ENCODE measurements at places on chromosomes 5 and 9.

GRCh38 chr9:99222416-99223270 lies 561 bp downstream of the SEC61B start:
- no peaks in the 10 kb centered on the region for H3K27me3 ChIP-seq
- peaks cover 6% of the 10 kb centered on the region for H3K36me3 ChIP-seq
- H3K4me3 ChIP-seq: peak overlapping the region; percentile 86
- DNase-seq: no peak
- H3K4me1 ChIP-seq: peaks cover 42% of the 10 kb centered on the region
- peak overlapping the region; percentile 89 for H3K27ac ChIP-seq

- H3K27ac ChIP-seq: no peak overlapping the region
- no peak overlapping the region for H3K4me3 ChIP-seq
- no peak for DNase-seq
- peaks cover 61% of the 10 kb centered on the region for H3K36me3 ChIP-seq
- H3K4me1 ChIP-seq: no peaks in the 10 kb centered on the region
- no peaks in the 10 kb centered on the region for H3K27me3 ChIP-seq
Measured at GRCh38 chr9:133763272-133764183, 25.4 kb upstream of the SARDH start.

DNA sequence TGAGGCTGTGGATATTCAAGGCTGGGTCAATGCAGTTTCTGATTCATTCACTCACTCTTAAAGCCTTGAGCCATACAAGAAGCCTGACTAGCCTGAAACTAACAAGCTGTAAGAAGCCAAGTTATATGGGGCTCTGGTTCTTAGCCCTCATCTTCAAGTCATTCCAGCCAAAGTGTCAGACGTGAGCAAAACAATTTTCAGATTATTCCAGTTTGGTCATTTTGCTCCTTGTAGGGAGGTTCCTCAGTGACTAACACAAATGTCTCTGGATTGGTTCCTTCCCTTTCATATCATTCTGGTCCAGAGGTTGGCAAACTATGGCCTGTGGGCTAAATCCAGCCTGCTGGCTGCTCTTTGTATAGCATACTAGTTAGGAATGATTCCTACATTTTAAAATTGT lies 12.5 kb upstream of the SHOC1 start:
- no peaks in the 10 kb centered on the region for H3K36me3 ChIP-seq
- peak overlapping the region; percentile 65 for H3K27ac ChIP-seq
- no peak overlapping the region for H3K4me3 ChIP-seq
- DNase-seq: peak; percentile 33

DNA sequence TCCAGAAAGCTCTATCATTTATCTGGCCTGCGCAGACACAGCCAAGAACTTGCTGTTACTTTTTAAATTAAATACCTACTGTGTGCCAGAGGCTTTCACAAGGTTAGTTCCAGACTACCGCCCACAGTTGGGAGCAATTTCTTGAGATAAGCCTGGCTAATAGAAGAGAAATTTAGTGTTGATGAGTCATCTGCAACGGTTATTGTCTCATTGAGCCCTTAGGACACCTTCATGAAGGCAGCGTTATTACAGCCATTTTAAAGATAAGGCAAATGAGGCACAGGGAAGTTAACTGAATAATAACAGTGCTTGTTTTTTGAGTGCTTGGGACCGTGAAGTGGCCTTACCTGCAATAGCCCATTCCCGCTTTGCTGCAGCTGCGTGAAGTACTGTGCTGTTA lies 292.9 kb upstream of the MSX2 start:
- H3K4me3 ChIP-seq: no peak overlapping the region
- H3K27ac ChIP-seq: no peak overlapping the region
- no peaks in the 10 kb centered on the region for H3K36me3 ChIP-seq
- H3K27me3 ChIP-seq: no peaks in the 10 kb centered on the region

- H3K27ac ChIP-seq: peak overlapping the region; percentile 94
- H3K4me3 ChIP-seq: peak overlapping the region; percentile 79
- H3K4me1 ChIP-seq: peaks cover 42% of the 10 kb centered on the region
- no peak for DNase-seq
Measured at GRCh38 chr9:128371630-128372117, 500 bp downstream of the URM1 start.

DNA sequence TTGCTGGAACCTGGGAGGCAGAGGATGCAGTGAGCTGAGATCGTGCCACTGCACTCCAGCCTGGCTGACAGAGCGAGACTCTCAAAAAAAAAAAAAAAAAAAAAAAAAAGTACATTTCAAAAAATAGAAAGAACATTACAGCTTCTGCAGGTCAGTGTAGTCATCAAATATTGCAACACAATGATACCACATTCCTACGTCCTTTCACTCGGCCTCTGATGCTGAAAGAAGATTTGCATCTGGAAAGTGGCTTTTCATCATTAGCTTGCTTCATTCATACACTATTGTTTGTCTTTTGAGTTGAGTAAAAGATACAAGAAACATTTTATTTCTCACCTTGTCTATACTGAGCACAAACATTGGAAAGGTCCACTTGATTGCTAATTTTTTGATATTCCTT lies 59.6 kb upstream of the CPLANE1 start:
- no peaks in the 10 kb centered on the region for H3K4me1 ChIP-seq
- no peak overlapping the region for H3K27ac ChIP-seq
- DNase-seq: no peak
- peaks cover 100% of the 10 kb centered on the region for H3K36me3 ChIP-seq
- H3K27me3 ChIP-seq: no peaks in the 10 kb centered on the region
- H3K4me3 ChIP-seq: no peak overlapping the region

- DNase-seq: no peak
- H3K27ac ChIP-seq: no peak overlapping the region
- H3K4me1 ChIP-seq: peaks cover 10% of the 10 kb centered on the region
- no peaks in the 10 kb centered on the region for H3K27me3 ChIP-seq
- H3K4me3 ChIP-seq: no peak overlapping the region
- no peaks in the 10 kb centered on the region for H3K36me3 ChIP-seq
Measured at GRCh38 chr5:137142346-137142745, 356.8 kb downstream of the SPOCK1 start.
